ENCODE measurements at places on chromosomes 12 and 14. TPM values are rescaled to one million over a fixed set of nuclear protein-coding genes. Genes with fewer than 3 reads are reported as not detected.

The DDHD1 gene
- total RNA-seq, result 6.5 TPM

- peak; percentile 78 for DNase-seq
Observed at GRCh38 chr14:24195186-24196070, at the start of gene TM9SF1. Gene TM9SF1 (minus strand): TSS chr14:24195441. CDS start chr14:24195019, 422 bp downstream.

The FITM1 gene
- total RNA-seq, result not detected

- no peak for DNase-seq
Observed at GRCh38 chr12:3173912-3174311, 96.7 kb downstream of the TSPAN9 start.

The SDSL gene
- 6.2 TPM for total RNA-seq

The COCH gene
- 23.3 TPM for total RNA-seq

- DNase-seq, result peak; percentile 48
Observed at GRCh38 chr12:54958048-54958658, 26.4 kb downstream of the TESPA1 start.

GRCh38 chr14:31935391-31935790 is 141.7 kb upstream of the ARHGAP5 start:
- DNase-seq, result no peak

The CCDC77 gene
- 7.0 TPM for total RNA-seq

- no peak for DNase-seq
Observed at GRCh38 chr14:94088516-94088915, 7.4 kb downstream of the IFI27L1 start.

The COX8C gene
- not detected for total RNA-seq

DNA sequence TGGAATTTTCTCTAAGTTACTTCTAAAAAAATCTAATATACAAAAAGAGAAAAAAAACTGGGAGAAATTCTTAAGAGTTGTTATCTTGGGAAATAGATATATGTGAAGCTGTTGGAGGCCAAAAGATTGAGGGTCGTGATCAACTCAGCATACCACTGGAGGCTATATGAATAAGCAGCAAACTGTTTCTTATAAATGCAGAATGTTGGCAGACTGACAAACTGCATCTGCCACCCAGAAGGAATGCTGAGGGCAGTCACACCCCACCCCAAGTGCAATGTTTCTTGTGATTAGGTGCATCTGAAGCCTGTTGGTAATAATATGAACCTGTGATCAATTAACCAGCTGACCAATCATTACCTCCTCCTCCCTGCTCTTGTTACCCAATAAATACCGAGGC is 818.6 kb upstream of the MGAT4C start:
- no peak for DNase-seq

The FAM90A1 gene
- 0.18 TPM for total RNA-seq

DNA sequence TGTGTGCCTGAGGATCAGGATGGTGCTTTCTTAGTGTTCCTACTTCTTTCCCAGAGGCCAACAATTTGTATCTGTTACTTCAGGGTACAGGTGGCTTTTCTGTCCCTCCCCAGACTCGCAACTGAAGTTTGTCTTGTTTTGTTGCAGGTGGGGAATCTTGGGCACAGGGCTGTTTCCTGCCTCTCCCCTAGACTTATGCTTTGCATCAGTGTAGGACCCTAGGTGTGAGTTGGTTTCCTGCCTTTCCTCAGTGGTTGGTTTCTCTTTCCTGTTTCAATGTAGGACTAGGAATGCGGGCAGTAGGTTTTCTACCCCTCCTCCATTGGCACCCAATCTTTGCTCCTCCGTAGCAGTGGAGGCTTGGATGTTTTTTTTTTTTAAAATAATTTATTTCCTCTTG is 87.0 kb downstream of the TRMT5 start:
- DNase-seq, result no peak

The ACTR6 gene
- 32.6 TPM for total RNA-seq

DNA sequence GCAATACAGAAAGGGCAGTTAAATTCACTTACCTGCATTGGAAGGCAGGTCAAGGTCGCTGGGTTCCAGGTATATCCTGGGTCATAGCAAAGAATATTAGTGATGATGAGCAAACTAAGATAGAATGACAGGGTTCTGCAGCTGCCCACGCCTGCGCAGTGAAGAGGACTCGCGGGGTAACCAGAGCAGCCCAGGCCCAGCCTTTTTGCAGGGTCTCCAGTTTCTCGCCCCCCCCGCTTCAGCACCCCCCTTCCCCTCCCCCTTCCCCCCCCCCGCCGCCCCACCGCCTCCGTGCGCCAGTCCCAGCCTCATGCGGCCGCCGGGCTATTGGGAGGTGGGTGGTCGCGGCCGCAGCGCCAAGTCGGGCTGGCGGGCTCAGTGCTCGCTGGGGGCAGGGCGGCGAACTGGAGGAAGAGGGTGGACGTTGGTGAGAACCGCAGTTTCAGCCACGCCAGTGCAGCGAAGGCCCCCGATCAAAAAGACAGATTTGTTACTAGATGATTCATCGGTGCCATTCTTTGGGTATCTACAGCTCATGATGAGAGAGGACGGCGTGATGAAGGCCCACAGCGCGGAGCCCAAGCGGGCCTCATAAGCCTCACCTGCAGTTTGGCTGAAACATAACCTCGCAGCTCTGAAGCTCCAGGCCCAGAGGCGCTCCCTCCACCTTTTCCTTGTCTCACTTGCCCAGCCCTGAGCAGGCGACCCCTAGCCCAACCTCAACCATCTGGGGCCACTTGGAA is 20.2 kb downstream of the SLC2A3 start:
- DNase-seq, result no peak

DNA sequence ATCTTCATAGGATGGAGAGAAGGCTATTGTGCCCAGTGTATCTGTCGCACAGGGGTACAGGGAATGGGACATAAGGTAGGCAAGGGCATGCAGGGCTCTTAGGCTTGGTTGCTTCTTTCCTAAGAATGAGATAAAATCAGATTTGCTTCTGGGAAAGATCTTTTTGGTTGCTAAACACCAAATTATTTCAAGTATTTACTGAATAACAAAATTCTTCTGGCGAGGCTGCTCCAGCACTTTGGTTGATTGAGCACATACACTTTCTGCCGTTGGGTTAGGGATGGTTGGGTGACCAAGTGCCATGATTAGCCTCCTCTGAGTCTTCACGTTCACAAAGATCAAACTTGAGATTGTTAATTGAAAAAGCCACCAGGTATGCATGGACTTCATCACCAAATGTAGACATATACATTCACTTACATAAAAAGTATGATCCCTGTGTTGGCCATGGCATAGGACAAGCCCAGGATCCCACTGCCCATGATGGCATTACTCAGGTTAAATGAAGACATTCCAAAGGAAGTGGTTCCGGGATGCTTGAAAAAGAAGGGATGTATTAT is 38.2 kb downstream of the SLC38A4 start:
- DNase-seq, result no peak

- no peak for DNase-seq
Observed at GRCh38 chr12:48866052-48866711, 512 bp upstream of the RND1 start.

- no peak for DNase-seq
Observed at GRCh38 chr12:114425031-114425626, 19.2 kb upstream of the TBX5 start.

DNA sequence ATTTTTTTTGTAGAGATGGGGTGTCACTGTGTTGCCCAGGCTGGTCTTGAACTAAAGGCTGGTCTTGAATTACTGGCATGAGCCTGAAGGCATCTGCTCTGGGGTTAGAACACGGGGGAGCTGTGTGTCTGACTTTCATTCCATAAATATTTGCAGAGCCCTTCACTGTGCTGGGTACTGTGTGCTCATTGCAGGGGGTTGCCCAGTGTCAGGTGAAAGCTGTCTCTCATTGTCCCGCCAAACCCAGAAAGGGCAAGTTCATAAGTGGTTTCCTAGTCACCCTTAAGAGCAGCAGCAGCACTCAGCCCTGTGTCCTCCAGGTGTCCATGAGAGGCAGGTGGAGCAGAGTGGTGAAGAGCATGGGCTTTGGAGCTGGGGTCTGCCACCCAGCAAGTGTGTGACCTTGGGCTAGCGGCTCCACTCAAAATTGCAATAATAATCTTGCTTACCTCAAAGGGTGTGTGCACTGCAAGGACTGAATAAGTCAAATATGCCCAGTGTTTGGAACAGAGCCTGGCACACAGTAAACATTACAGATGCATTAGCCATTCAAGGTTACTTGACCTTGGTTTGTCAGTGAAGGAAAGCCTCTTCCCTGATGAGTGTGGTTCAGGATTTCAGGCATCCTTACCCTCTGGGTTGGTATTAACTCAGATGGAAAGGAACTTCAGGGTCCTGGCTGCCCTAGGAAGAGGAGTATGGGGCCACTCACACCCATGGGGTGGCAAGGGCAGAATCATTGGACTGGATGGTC is 4.4 kb upstream of the SMIM41 start:
- peak; percentile 56 for DNase-seq

DNA sequence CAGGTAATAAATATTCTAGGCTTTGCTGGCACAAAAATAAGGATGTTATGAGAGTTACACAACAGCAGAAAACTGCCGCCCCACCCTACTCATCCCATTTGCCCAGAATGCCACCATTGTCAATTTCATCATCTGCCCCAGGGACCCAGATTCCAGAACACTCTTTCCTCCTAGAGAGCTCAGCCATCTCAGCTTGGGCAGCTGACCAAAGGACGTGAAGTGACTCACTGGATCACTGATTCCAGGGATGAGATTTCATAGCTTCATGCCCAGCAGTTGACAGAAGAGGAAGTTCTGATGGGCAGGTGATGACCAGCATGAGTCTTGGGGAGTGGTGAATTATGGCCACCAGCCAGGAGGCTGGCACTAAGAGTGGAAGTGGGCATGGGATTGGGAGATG is 450.3 kb downstream of the RMST start:
- no peak for DNase-seq

DNA sequence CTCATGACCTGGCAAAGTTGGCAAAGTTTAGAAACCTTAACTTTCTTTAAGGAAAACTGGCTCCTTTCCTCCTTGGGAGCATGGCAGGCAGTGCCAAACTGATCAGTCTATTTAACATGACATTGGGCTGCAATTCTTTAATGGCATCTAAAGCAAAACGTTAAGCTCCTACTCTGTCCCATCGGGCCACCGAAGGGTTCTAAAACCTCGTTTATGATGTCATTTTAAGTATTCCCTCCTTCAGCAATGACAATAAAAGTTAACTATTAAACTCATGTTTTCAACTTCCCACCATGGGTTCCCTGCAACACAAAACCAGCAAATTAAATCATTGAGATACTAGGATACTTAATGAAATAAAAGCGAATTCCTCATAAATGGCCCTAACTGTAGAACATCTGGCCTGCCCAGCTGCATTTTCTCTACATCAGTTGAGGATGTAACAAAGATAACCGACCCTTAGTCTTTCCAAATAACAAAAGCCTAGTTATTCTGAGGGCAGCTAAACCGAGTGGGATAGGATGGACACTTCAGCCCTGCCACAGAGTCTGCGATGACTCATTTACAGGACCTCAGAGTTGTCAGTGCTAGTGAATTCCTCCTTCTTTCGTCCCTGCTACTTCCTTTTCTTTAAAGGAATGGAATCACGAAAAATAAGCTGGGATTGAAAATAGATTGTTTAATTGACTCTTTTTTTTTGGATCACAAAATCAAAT is 34.5 kb upstream of the RIC8B start:
- DNase-seq, result no peak

Measured in prostate gland (tissue), 2 donors.